ENCODE measurements at places on chromosomes 6 and 20.

DNA sequence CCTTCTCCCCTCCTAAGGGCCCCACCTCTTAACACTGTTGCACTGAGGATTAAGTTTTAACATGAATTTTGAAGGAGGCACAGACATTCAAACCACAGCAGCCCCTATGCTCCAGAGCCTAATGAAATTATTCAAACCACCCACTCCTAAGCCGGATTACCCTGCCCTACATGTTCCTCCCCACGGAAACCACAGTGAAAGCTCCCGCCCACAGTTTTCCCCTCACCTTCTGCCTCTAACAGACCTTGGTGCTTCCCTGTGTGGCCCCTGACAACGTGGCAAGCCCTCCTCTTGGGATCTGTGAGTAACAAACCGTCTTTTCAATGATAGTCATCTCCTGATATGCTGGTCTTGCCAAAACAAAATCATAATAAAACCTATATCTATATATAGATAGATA lies 74.8 kb downstream of the RIN2 start:
- no peak for DNase-seq
- no peaks in the 10 kb centered on the region for H3K4me1 ChIP-seq
- H3K27ac ChIP-seq: no peak overlapping the region
- H3K4me3 ChIP-seq: no peak overlapping the region
- H3K27me3 ChIP-seq: no peaks in the 10 kb centered on the region
- H3K36me3 ChIP-seq: no peaks in the 10 kb centered on the region

DNA sequence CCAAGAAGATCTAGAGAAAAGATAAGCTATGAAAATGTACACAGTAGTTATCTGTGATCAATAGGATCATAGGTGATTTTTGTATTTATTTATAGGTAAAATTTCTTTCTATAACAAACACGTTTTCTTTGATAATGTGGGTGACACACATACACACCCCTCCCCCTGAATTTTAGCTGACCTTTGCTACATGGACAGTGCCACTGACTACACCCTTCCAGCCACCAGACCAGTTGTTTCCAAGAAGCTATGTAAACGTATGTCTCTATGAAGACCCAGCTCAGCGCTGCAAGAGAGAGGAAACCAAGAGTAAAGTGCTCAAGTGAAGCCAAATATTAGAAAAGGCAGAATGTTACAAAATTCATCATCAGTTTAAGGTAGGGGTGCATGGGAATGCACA lies 16.3 kb downstream of the MOCS1 start:
- no peaks in the 10 kb centered on the region for H3K36me3 ChIP-seq
- H3K4me1 ChIP-seq: no peaks in the 10 kb centered on the region
- DNase-seq: no peak
- no peaks in the 10 kb centered on the region for H3K27me3 ChIP-seq
- no peak overlapping the region for H3K4me3 ChIP-seq

GRCh38 chr6:3868544-3868943 lies 19.4 kb downstream of the FAM50B start:
- H3K4me1 ChIP-seq: no peaks in the 10 kb centered on the region
- H3K27me3 ChIP-seq: no peaks in the 10 kb centered on the region
- no peak for DNase-seq
- no peak overlapping the region for H3K27ac ChIP-seq
- no peak overlapping the region for H3K4me3 ChIP-seq
- H3K36me3 ChIP-seq: no peaks in the 10 kb centered on the region

DNA sequence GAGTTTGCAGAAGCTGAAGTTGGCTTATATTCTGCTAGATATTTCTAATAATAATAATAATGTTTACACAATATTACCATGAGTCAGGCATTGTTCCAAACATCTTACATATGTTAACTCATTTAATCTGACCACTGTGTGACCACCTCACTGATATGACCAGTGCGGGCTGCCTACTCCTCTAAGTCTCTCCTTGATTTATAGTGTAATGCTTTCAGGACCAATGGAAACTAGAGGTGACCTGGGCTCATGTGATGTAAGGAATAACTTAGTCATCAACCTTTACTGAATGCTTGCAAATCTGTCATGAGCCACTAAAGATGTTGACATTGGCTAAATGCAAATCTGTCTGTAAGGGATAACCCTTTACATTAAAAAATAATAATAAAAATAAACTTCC lies 51.1 kb upstream of the GPR6 start:
- H3K27ac ChIP-seq: no peak overlapping the region
- no peaks in the 10 kb centered on the region for H3K36me3 ChIP-seq
- peaks cover 3% of the 10 kb centered on the region for H3K4me1 ChIP-seq

GRCh38 chr20:45390931-45391330 lies 12.8 kb upstream of the TP53TG5 start:
- no peaks in the 10 kb centered on the region for H3K27me3 ChIP-seq
- H3K4me3 ChIP-seq: no peak overlapping the region
- H3K4me1 ChIP-seq: no peaks in the 10 kb centered on the region
- no peaks in the 10 kb centered on the region for H3K36me3 ChIP-seq
- H3K27ac ChIP-seq: no peak overlapping the region

DNA sequence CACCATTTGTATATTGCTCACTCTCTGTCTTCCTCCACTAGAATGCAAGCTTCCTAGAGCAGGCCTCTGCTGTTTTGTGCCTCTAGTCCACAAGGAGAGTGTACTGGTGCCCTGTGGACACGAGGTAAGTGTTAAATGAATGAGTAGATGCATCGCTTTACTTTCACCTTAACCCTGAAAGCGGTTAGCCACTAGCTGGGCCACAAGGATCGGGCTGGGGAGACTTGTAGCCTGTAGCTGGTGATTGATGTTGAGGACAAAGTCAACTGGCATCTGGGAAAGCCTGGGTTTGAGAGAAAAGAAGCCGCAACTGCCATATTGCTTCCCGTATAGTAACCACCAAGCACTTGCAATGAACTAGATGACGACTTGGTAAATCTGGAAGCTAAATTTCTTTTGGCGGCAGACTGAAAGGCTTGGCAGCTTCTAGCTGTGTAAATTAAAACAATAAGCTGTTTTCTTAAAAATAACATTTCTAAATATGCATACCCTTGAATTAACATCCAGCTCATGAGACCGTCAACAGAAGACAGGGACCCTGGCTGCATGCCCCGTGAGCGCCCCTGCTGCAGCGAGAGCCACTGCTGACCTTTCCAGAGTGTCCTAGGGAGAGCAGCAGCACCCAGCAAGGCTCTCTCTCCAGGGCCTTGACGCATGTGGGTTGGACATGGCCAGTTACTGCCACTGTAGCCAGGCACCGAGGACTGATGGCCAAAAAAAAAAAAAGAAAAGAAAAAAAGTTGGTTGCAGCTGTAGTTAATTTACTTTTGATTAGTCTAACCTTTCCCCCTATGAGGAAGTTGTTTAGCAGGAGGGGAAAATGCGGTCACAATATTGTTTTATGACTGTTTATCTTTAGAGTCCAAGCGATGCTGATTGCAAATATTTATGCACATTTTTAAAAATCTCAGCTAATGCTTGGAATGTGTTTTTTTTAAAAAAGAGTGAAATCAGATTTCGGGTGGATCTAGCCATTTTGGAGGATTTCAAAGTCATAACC lies 315.1 kb downstream of the TFAP2C start:
- no peaks in the 10 kb centered on the region for H3K4me1 ChIP-seq
- no peaks in the 10 kb centered on the region for H3K36me3 ChIP-seq
- H3K27me3 ChIP-seq: no peaks in the 10 kb centered on the region
- H3K27ac ChIP-seq: no peak overlapping the region

- H3K4me1 ChIP-seq: no peaks in the 10 kb centered on the region
- no peak for DNase-seq
- no peak overlapping the region for H3K27ac ChIP-seq
- H3K4me3 ChIP-seq: no peak overlapping the region
- H3K27me3 ChIP-seq: no peaks in the 10 kb centered on the region
These were observed 8.0 kb upstream of the OSBPL2 start for GRCh38 chr20:62230276-62230675.

DNA sequence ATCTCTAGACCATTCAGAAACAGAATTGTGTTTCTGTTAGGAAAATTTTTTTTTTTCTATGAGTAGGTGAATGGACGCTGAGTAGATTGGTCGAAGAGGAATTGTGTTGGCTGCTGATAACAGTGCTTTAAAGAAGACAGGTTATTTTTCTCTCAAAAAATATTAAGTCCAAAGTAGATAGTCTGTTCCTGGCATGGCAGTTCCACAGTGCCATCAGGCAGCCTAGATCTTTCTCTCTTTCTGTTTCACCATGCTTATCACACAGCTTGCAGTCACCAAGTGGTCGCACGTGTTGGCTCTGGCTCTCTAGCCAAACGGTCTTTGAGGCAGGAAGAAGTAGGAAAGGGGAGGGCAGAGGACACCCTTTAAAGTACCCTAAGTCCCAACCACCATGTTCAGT lies 22.4 kb upstream of the SERINC3 start:
- H3K27me3 ChIP-seq: no peaks in the 10 kb centered on the region
- no peaks in the 10 kb centered on the region for H3K4me1 ChIP-seq
- H3K4me3 ChIP-seq: no peak overlapping the region
- no peak overlapping the region for H3K27ac ChIP-seq
- H3K36me3 ChIP-seq: no peaks in the 10 kb centered on the region

GRCh38 chr6:20952699-20953474 lies 418.6 kb downstream of the CDKAL1 start:
- H3K36me3 ChIP-seq: no peaks in the 10 kb centered on the region
- no peak overlapping the region for H3K4me3 ChIP-seq
- H3K27ac ChIP-seq: no peak overlapping the region
- peak; percentile 82 for DNase-seq
- no peaks in the 10 kb centered on the region for H3K27me3 ChIP-seq
- H3K4me1 ChIP-seq: peaks cover 5% of the 10 kb centered on the region

GRCh38 chr6:30814146-30815040 lies 69.9 kb upstream of the DDR1 start:
- H3K36me3 ChIP-seq: no peaks in the 10 kb centered on the region
- H3K27ac ChIP-seq: no peak overlapping the region
- no peak overlapping the region for H3K4me3 ChIP-seq
- H3K4me1 ChIP-seq: peaks cover 4% of the 10 kb centered on the region

- no peaks in the 10 kb centered on the region for H3K4me1 ChIP-seq
- no peaks in the 10 kb centered on the region for H3K27me3 ChIP-seq
- H3K36me3 ChIP-seq: peaks cover 6% of the 10 kb centered on the region
- H3K27ac ChIP-seq: no peak overlapping the region
- H3K4me3 ChIP-seq: no peak overlapping the region
- no peak for DNase-seq
These were observed 36.7 kb downstream of the C6orf132 start for GRCh38 chr6:42105709-42106108.

DNA sequence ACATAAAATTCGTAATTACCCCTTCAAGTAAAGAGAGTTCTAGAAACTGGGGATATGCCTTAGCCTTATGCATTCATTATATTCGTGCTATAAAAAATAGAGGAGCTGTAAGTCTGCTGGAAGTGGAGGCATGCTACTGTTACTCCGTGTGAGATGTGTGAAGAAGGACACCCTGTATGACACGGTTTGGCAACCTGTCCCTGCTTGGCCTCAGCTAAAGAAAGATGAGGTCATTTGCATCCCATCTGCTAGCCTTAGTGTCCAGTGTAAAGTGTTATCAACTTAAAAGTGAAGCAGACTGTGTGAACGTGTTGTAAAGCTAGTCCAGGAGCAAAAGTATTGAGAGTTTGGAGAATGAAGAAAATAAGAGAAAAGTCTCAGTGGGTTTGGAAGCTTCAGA lies 135.1 kb upstream of the RAB32 start:
- H3K4me3 ChIP-seq: no peak overlapping the region
- H3K36me3 ChIP-seq: no peaks in the 10 kb centered on the region
- H3K4me1 ChIP-seq: no peaks in the 10 kb centered on the region
- no peak for DNase-seq

GRCh38 chr6:148779142-148779562 lies 32.3 kb downstream of the UST start:
- no peak overlapping the region for H3K27ac ChIP-seq
- DNase-seq: no peak
- no peaks in the 10 kb centered on the region for H3K36me3 ChIP-seq
- no peaks in the 10 kb centered on the region for H3K27me3 ChIP-seq
- H3K4me3 ChIP-seq: no peak overlapping the region

- peaks cover 2% of the 10 kb centered on the region for H3K36me3 ChIP-seq
- no peak for DNase-seq
- H3K27ac ChIP-seq: no peak overlapping the region
- H3K4me1 ChIP-seq: no peaks in the 10 kb centered on the region
These were observed 7.4 kb downstream of the OSER1 start for GRCh38 chr20:44203161-44203560.

- H3K36me3 ChIP-seq: no peaks in the 10 kb centered on the region
- DNase-seq: peak; percentile 84
- H3K4me3 ChIP-seq: no peak overlapping the region
- peaks cover 3% of the 10 kb centered on the region for H3K4me1 ChIP-seq
These were observed 16.7 kb upstream of the TFAP2A start for GRCh38 chr6:10431423-10432164.

DNA sequence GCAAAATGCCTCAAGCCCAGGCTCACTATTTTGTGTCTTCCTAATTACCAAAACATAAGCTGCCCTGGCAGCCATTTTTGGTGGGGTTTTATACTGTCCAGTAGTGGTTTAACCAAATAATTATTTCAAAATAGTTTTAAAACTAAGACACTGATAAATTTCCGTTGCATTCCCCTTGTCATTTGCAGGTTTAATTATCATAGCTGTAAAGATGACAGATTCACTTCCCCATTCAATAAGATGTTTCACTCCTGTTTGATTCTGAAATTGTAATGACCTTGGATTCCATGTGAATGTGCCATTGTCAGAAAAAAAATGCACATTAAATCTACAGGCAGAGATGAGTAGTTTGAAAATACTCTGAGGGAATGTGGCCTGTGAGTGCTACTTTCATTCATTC lies 172.0 kb downstream of the COL9A1 start:
- no peak overlapping the region for H3K4me3 ChIP-seq
- no peaks in the 10 kb centered on the region for H3K36me3 ChIP-seq
- no peak for DNase-seq
- H3K27ac ChIP-seq: no peak overlapping the region
- H3K4me1 ChIP-seq: peaks cover 2% of the 10 kb centered on the region

DNA sequence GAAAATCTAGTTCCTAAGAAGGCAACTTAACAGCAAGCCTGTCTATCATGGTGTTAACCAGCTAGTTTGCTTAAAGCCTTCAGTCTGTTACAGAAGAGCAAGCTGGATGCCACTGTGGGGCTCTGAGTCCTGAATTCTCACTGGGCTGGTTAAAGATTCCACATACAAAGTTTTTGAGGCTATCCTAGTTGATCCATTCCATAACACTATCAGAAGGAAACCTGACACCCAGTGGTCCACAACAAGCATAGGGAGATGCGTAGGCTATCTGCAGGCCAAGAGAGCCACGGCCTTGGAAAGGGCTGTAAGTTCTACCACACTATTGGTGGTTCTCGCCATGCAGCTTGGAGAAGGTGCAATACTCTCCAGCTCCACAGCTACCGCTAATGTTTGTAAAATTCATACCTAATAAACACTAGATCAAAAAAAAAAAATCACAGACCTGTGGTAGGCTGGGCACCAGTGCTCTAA lies 420 bp upstream of the MCCD1 start:
- H3K36me3 ChIP-seq: peaks cover 16% of the 10 kb centered on the region
- H3K27me3 ChIP-seq: no peaks in the 10 kb centered on the region
- peaks cover 2% of the 10 kb centered on the region for H3K4me1 ChIP-seq

DNA sequence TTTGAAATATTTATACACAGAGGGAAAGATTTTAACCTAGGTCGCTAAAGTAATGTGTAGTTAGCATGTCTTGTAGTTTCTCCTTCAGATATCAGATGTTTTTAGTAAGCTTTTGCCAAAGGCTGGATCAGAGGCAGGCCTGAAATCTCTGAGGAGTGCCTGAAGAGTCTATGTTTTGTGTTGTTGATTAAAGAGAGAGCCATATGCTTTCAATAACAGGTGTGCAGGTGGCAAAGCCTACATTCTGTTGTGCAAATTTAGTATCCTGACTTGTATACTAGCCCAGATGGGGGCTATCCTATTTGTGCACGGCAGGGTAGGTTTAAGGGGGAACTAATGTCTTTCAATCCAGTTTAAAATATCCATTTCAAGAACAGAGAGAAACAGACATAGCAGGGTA lies 167.1 kb upstream of the ATXN1 start:
- no peak for DNase-seq
- H3K27ac ChIP-seq: no peak overlapping the region
- no peaks in the 10 kb centered on the region for H3K36me3 ChIP-seq
- no peaks in the 10 kb centered on the region for H3K4me1 ChIP-seq
- H3K27me3 ChIP-seq: no peaks in the 10 kb centered on the region
